Activated CD8-positive, alpha-beta memory T cell treated with anti-CD3 and anti-CD28 coated beads, Interleukin-2, amount 10 ng/mL, durations not matched to agents 7 days and 5 days (primary cell): ENCODE measurements at places on chromosomes 12 and 14. TPM values are rescaled to one million over a fixed set of nuclear protein-coding genes. Genes with fewer than 3 reads are reported as not detected.

The MDGA2 gene
- total RNA-seq = not detected

The IRAK3 gene
- total RNA-seq = 0.52 TPM

The NUP37 gene
- total RNA-seq = 74.1 TPM

The KRT6B gene
- not detected for total RNA-seq

The OGFOD2 gene
- total RNA-seq = 23.8 TPM

The SEC23A gene
- total RNA-seq = 54.3 TPM

The FGF6 gene
- not detected for total RNA-seq

The COX8C gene
- not detected for total RNA-seq

- no peak overlapping the region for H3K4me3 ChIP-seq
- no peak for DNase-seq
- no peaks in the 10 kb centered on the region for H3K4me1 ChIP-seq
- no peaks in the 10 kb centered on the region for H3K27me3 ChIP-seq
- no peak overlapping the region for H3K27ac ChIP-seq
These were observed 175.6 kb downstream of the GLT1D1 start for GRCh38 chr12:129028844-129029243.

GRCh38 chr14:100078216-100078803 is 13.1 kb downstream of the EVL start:
- no peaks in the 10 kb centered on the region for H3K27me3 ChIP-seq
- DNase-seq = no peak
- H3K36me3 ChIP-seq = peaks cover 81% of the 10 kb centered on the region
- peaks cover 95% of the 10 kb centered on the region for H3K4me1 ChIP-seq
- peak overlapping the region; percentile 89 for H3K27ac ChIP-seq
- peak overlapping the region; percentile 76 for H3K4me3 ChIP-seq

DNA sequence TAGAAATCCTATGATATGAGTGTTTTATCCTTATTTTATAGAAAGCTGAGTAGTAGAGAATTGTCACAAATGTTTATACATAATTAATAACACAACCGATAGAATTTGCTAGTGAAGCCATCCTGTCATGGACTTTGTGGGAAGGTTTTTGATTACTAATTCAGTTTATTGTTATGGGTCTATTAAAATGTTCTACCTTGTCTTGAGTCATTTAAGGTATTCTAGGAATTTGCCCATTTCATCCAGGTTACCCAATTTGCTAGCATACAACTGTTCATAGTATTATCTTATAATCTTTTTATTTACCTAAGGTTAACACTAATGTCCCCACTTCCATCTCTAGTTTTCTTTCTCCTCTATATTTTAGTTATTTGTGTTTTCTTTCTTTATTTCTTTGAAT is 553.1 kb upstream of the ATXN7L3B start:
- H3K4me1 ChIP-seq = no peaks in the 10 kb centered on the region
- no peak overlapping the region for H3K27ac ChIP-seq
- H3K4me3 ChIP-seq = no peak overlapping the region
- DNase-seq = no peak
- H3K36me3 ChIP-seq = no peaks in the 10 kb centered on the region

DNA sequence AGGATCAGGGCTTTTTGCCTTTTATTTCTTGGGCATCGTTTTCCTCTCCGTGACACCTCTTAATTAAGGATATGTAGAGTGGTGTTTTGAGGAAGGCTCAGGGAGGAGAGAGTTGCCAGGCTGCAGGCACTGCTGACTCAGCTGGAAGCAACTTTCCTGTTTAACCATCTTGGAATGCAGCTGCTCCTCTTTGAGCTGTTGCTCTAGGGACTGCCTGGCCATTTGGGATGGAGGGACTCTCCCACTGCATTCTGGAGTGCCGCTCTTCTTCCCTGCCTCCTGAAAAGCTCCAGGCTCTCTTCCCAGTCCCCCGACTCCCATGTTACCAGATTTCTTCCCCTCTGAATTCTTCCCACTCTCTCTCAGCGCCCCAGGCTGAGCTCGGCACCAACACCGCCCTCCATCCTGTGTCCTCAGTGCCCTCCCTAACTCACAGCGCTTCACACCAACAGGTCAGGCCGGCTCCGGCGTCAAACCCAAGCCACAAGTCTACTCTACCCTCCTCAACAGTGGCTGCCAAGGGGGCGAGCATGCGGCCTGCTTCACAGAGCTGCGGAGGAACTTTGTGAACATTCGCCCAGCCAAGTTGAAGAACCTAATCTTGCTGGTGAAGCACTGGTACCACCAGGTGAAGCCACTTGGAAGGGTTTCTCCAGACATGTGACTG is 5.9 kb downstream of the OAS3 start:
- peak; percentile 35 for DNase-seq
- H3K27ac ChIP-seq = peak overlapping the region; percentile 62
- H3K36me3 ChIP-seq = peaks cover 87% of the 10 kb centered on the region
- H3K27me3 ChIP-seq = no peaks in the 10 kb centered on the region
- no peak overlapping the region for H3K4me3 ChIP-seq
- peaks cover 54% of the 10 kb centered on the region for H3K4me1 ChIP-seq

DNA sequence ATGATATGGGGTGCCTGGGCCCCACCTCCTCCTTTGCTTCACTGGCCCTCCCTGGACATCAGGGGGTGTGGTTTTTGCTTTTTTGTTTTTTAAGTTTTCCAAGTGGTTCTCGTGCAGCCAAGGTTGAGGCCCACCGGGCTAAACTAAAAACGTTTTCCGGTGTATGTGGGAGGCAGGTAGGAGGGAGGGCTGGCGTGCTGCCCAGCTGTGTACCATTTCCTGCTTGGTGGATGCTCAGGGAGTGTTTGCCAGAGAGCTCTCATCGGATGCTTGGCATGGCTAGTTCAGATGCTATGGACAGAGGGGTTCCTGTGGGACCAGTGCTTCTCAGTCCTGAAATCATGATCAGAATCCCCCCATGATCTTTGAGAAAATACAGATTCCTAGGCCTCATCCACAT is 246.4 kb downstream of the CACNA1C start:
- peaks cover 2% of the 10 kb centered on the region for H3K27me3 ChIP-seq
- H3K4me1 ChIP-seq = peaks cover 5% of the 10 kb centered on the region
- no peak overlapping the region for H3K27ac ChIP-seq
- no peak overlapping the region for H3K4me3 ChIP-seq
- no peak for DNase-seq

DNA sequence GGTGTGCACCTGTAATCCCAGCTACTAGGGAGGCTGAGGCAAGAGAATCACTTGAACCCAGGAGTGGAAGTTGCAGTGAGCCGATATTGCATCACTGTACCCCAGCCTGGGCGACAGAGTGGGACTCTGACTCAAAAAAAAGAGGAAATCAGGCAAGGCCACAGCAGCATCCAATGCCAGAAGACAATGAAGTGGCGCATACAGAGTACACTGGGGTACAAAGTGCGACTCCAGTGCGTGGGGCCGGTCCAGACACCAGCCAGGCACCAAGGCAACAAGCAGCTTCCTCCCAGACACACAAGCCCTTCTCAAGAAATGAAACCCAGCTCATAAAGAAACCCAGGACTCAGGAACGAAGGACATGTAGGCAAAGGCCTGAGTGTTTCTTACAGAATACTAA is 28.2 kb downstream of the TTC7B start:
- no peak overlapping the region for H3K4me3 ChIP-seq
- no peak overlapping the region for H3K27ac ChIP-seq
- H3K4me1 ChIP-seq = no peaks in the 10 kb centered on the region
- no peaks in the 10 kb centered on the region for H3K27me3 ChIP-seq
- H3K36me3 ChIP-seq = no peaks in the 10 kb centered on the region

- H3K27ac ChIP-seq = peak overlapping the region; percentile 20
- peak; percentile 78 for DNase-seq
- peaks cover 44% of the 10 kb centered on the region for H3K4me1 ChIP-seq
- H3K36me3 ChIP-seq = no peaks in the 10 kb centered on the region
- no peak overlapping the region for H3K4me3 ChIP-seq
These were observed 48.4 kb upstream of the FOS start for GRCh38 chr14:75230140-75230792.

DNA sequence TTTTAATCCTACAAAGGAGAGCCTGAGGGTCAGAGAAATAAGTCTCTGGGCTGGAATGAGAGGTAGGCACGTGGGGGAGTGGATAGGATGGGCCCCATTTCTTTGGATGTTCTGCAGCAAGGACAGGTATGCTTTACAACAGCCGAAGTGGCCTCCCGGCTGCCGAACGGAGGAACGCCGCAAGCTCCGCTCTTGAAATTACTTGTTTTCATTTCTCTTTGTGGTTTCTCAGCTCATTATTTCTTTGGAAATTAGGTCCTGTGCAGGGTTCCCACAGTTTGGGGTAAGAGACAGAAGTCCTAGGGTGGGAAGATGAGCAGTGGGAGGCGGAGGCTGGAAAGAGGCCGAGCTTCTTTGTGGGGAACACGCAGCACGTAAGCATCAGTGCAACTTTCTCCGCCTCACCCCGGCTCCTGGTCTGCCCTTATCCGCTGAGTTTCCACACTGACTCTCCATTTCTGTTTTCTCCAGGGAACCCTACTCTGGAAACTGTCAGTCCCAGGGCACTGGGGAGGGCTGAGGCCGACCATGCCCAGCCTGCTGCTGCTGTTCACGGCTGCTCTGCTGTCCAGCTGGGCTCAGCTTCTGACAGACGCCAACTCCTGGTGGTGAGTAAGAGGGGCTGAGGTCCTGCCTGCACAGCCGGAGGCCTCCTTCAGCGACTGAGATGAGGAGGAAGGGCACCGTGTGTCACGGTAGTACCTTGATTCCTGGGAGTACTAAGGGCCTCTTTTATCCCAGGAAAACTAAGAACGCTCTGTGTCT is 2.0 kb downstream of the WNT5B start:
- H3K36me3 ChIP-seq = no peaks in the 10 kb centered on the region
- no peak overlapping the region for H3K27ac ChIP-seq
- peaks cover 10% of the 10 kb centered on the region for H3K4me1 ChIP-seq
- peak overlapping the region; percentile 28 for H3K4me3 ChIP-seq
- H3K27me3 ChIP-seq = peaks cover 86% of the 10 kb centered on the region

DNA sequence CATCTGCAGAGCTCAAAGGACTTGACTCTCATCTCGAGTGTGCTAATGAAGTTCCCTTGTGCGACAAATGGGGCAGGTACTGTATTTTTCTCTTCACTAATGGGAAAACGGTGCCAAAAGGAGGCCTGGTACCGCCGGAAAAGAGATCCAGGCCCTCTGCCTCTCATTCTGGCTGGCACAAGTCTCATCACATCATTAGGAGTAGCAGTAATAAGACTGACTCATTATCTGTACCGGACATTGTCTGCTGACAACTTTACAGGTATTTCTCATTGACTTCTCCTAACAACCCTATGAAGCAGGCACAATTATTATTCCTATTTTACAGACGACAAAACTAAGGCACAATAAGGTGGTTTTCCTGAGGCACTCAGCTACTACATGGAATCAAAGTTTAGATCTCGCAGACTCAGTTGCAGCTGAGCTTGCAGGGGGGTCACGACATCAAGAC is 668 bp downstream of the APPL2 start:
- DNase-seq = no peak
- peaks cover 2% of the 10 kb centered on the region for H3K27me3 ChIP-seq
- peak overlapping the region; percentile 88 for H3K4me3 ChIP-seq
- H3K27ac ChIP-seq = peak overlapping the region; percentile 85

DNA sequence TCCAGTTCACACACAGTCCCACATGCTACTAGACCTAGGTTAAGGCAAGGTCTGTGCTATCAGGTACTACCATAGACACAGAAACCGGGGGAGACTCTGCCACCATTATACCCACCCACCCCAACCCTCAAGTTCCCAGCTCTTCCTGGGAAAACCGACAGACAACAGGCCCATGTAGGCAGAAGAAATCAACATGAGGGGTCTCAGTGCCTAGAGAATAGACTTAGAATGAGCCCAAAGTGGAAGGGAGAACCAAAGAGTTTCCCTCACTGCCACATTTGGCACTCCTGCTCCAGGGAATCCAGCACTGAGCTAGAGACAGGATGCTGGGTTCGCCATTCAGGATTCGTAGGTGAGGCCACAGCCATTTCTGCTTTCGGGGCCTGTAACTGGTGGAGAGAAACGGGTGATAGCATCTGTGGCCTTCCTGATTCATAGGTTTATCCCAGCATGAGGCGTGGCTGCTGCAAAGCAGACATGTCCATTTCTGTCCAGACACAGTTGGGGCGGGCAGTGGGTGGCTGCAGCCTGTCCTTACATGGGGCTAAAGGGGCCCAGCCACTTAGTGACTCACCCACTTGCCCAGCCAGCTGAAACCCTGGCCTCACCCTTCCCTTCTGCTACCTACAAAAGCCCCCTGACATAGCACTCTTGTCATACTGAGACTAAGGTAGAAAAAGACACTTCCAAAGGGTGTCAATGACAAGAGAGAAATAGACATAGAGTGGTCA is 69.4 kb downstream of the IRF2BPL start:
- peaks cover 87% of the 10 kb centered on the region for H3K4me1 ChIP-seq
- H3K36me3 ChIP-seq = no peaks in the 10 kb centered on the region
- DNase-seq = peak; percentile 46
- H3K4me3 ChIP-seq = no peak overlapping the region

DNA sequence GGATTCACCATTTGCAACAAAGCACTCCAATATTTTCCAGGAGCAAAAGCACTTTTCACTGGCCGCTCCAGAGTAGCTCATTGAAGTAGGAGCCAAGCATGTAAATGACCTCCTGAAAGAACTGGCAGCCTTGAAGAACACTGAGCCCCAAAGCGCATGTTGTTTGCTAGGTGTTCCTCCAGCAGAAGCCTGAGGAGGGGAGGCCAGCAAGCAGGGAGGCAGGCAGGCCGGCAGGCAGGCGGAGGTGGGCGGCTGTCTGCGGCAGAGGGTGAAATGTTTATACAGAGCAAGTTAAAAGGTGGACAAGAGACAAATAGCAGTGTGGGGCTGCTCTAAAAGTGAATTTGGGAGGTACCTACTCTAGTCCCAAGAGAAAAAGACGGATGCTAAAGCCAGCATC is 439.4 kb downstream of the CCDC91 start:
- no peak for DNase-seq
- no peaks in the 10 kb centered on the region for H3K4me1 ChIP-seq
- H3K27ac ChIP-seq = no peak overlapping the region
- H3K27me3 ChIP-seq = no peaks in the 10 kb centered on the region
- H3K36me3 ChIP-seq = no peaks in the 10 kb centered on the region
- no peak overlapping the region for H3K4me3 ChIP-seq

DNA sequence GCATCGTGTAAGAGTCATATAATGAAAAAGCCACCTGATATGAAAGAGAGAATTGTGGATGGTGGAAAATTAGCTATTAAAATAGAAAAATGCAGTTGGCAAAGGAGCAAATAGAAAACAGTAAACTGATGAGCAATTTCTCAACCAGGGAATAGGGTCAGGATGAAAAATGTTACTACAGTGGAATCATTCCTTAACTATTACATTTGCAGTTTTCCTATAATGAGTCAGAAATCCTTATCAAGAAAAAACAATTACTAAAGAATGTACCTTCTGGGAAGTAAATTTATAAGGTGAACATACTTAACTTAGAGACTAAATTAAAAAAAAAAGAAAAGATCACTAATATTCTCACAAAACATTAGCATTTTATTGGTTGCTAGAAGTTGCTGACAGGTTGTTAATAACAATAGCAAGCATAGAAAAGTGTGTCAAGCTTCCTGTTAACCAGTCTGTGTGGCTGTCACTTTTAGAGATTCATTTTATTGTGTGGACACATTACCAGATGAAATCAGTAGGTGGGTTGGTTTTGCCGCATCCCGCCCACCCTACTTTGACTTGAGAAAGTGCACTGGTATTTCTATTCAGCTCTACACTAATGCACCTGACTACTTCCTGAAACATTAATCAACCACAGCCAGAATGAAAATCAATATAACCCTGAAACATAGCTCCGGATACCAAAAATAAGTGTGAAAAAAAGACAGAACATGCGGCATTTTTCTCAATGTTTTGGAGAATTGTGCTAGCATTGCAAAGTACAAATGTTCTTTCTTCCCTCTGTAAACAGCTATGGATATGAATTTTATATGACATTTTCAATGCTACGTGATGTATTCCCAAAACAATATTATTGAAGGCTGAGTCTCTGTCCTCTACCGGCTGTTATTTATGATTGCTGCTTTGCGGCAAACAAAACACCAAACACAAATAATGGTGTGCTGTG is 576.7 kb downstream of the SLC16A7 start:
- no peaks in the 10 kb centered on the region for H3K4me1 ChIP-seq
- no peaks in the 10 kb centered on the region for H3K36me3 ChIP-seq
- H3K4me3 ChIP-seq = no peak overlapping the region
- H3K27ac ChIP-seq = no peak overlapping the region
- no peak for DNase-seq
